Panc1 (cell line): ENCODE measurements at places on chromosomes 5 and 9. TPM values are rescaled to one million over a fixed set of nuclear protein-coding genes. Genes with fewer than 3 reads are reported as not detected.

- DNase-seq = peak; percentile 13
Measured at GRCh38 chr9:107283623-107284616, 841 bp downstream of the RAD23B start.

DNA sequence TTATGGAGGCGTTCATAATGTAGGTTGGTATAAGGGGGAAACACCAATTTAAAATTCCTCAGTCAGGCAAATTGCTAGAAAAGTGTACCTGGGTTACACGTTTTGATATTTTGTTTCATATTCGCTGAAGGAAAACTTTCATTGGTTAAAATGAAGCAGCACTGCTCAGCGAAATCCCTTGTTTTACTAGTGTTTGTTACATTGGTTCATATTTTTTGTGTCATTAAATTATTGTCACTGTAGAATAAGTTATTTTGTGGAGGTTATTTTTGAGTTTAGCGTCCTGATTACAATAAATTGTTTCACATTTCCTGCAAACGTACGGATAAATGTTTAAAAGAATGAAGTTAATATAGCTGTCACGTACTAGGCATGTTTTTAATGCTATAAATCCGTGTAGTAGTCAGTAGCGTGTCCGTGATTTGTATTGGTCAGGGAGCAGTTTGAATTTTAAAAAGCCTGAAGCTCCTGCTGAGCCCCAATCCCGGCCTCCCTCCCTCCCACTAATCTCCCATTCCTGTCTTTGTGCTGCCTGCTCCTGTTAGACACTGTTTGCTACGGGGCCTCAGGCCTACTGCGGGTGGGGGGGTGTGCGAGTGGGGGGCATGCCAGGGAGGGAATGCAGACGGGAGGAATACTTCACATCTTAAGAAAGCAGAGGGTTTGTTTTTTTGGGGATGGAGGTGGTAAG lies 2.0 kb downstream of the NIPBL start:
- DNase-seq = no peak

DNA sequence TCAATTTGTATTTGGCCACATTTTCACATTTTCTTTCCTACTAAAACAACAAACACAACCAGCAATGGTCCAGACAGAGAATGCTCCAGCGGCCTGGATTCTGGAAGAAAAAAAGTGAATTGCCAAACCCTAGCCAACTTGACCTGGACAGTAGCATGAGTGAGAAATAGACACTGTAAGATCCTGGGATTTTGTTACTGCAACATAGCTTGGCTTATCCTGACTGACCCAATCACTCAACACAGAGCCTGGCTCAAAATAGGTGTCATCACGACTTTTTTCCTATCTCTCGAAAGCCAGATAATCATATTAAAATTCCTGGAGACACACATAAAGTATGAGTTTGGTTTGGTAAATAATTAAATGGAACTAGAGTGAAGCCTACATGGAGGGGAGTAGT lies 25.4 kb upstream of the MVB12B start:
- no peak for DNase-seq

- no peak for DNase-seq
Measured at GRCh38 chr5:157086751-157087359, 22.0 kb downstream of the HAVCR2 start.

DNA sequence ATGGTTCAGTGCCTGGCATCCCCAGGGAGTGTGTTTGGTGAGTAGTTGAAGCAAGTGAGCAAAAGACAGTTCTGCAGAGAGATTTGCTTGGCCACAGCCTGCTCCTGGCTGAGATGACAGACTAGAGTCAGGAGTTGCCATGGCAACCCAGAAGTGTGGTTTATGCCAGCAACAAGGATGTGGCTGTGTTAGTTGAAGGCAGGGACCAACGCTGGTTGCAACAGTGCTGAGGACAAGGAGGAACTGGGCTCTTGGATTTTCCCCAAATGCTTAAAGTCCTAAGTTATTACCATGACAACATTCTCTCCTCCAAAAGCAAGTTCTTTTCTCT lies 2.7 kb downstream of the NXNL2 start:
- DNase-seq = no peak

- DNase-seq = no peak
Measured at GRCh38 chr5:116152169-116152568, 67.3 kb downstream of the COMMD10 start.

GRCh38 chr5:177195307-177195952 lies 61.9 kb downstream of the NSD1 start:
- no peak for DNase-seq

- no peak for DNase-seq
Measured at GRCh38 chr9:129916707-129917106, 81.4 kb downstream of the USP20 start.

DNA sequence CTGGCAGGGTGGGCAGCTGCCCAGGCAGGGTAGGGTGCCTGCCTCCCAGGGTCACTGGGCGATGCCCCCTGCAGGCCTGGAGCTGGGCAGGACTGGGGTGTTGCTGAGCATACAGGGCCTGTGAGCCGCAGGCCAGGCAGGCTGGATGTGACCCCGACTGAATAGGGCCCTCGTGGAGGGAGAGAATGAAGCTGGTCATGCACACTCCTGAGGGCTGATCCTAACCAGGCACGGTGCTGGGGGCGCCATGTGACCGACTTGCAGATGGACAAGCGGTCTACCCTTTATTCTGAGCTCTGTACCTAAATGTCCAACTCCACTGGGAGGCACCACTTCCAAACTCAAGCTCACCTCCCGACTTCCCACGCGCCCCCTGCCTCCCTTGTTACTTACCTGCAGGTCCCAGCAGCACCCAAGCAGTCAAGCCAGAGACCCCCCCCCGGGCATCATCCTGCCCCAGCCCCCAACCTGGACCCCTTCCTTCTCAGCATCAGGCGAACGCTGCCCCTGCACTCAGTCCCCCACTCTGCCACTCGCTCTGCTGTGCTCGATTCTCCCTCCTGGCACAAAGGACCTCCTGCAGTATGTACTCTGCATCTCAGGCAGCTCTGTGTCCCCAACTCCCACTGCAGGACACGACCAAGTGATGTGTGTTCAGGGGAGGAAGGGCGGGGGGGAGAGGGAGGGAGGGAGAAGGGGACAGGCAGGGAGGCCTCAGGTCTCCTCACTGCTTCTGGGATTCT lies 76.8 kb upstream of the PHYKPL start:
- no peak for DNase-seq

DNA sequence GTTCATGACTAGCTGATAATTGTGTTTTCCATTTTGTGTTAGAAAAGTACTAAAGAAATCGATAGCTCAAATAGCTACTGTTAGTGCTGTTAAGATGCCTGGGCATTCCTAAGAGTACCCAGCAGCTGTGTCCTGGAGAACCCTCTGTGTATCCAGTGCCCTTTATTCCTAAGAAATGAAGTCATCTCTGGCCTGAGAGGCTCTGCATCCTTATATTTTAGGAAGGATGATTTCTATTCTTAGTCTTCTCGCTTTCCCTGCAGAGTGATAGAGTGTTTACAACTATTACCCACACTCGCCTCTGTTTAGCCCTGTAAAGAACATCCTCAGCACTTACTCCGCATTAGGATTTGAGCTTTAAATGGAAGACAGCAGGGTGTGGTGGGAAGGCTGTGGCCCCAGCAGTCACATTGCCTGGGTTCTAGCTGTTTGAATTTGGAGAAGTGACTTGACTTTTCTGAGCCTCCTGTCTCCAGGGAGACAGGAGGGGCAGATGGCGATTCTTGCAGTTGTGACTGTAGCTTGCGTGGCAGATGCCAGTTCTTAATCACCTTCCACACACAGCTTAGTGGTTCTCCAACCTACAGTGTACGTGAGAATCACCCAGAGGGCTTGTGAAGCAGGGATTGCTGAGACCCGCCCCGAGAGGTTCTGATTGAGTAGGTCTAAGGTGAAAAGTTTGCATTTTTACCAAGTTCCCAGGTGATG lies 177.2 kb upstream of the PITX1 start:
- DNase-seq = no peak

DNA sequence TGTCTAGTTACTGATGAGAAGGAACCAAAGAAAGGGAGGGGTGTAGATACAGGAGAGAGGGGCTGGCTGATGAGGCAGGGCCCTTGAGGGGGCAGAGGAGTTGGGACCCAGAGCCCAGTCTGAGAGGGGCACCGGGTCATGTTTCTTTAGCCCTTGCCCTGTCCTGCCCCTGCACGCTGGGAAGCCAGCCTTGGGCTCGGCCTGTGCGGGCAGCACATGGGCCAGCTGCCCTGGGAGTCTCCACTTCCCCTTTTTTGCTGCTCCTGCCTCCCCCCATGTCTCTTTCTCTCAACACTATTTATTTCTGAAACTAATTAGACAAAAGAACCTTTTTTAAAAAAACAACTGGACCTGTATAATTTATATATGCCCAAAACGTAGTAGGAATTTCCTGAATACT lies 20.5 kb downstream of the MVB12B start:
- DNase-seq = no peak

DNA sequence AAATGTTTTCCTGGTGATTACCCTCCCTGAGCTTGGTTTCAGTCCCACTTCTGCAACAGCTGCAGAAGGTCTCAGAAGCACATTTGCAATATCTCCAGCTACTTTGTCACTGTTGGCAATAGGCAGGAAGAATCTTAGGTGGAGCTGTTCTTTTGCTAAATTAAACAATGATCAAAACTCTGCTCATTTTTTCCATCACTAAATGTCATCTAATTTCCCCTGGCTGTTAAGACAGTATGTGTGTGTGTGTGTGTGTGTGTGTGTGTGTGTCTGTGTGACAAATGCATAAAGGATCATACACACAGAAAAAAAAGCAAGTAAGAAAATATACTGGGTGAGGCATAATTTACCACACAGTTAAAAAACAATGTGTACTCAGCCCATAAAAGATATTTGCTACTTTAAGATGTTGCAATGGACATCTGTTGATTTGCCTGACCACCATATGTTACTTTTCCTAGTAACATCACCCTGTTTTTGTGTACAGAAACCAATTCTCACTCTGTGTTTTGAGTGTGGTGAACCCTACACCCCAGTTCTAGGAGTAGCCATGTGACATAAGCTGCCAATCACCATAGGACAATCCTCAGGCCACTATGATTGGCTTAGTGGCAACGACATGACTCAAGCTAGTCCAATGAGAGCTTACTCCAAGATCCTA lies 572.6 kb upstream of the CLINT1 start:
- DNase-seq = no peak

- DNase-seq = no peak
Measured at GRCh38 chr5:53481887-53482716, 1.7 kb downstream of the FST start.

GRCh38 chr5:68378204-68378820 lies 162.8 kb downstream of the PIK3R1 start:
- no peak for DNase-seq

DNA sequence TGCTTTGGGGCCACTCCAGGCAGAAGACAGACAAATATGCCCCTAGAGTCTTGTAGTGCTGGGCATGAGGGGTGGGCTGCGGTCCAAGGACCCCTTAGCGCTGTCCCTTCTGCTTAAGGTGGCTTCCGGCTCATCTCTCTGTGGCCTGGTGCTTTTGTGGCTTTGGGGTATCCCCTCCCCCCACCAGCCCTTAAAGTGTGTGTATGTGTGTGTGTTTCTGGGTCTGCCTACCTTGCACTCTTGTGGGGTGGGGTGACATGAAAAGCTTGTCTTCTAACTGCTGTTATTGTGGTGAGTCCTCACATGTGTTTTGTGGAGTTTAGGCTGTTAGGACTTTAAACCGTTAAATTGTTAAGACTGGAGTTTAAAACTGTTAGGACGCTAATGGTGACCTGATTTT lies 23.6 kb downstream of the MARCHF6 start:
- DNase-seq = no peak

DNA sequence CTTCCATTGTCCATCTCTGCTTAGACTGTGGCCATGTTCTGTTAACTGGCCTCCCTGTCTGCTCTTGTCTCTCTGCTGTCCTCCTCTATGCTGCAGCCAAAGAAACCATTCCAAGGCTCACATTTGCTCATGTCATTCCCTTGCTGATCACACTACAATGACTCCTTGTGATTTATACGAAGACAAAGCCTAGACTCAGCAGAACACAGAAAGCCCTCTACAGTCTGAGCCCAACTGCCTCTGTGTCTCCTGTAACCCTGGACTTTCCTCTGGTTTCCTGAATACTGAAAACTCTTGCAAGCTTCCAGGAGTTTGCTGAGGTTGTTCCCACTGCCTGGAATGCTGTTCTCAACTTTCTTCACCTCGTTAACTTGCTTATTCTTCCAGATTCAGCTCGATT lies 191.8 kb downstream of the TMEM38B start:
- DNase-seq = no peak

DNA sequence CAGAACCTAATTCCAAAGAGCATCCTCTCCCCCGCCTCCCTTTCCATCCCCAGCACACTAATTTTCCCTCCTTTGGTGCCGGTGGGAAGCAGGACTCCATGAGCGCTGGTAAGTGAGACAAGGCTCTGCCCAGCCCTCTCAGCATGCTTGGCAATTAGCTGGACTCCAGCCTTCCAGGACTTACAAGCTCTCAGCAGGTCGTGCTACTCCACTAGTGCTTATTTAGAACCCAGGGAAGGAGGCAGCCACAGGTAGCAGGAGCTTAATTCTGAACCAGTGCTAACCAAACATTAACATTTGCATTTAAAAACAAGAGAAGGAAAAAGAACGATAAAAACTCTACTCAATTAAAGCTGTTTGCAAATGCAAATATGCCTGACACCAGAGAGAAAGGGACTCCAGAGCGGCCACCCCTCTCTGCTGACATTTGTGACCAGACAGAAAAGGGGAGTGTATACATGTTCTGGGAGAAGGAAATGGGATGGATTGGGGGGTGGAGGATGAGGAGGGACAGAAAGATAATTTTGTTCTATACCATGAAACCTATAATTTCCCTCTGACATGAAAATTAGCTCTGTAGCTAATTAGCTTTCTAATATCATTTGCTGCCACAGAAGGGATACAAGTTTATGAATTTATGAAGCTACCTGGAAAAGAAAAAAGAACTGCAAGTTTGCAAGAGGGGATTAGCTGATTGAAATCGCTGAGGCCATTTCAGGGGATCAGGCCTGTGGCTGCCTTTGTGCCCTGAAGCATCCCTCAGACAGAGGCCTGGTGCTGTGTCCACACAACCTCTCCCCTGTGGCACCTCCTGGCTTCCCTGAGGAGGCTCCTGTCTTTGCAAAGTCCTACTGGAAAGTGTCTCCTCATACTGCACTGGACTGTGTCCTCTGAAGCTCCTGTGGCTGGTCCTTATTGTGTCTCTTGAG lies 266.3 kb downstream of the SEC61B start:
- no peak for DNase-seq

The CTXN3 gene
- total RNA-seq = not detected

The SUSD3 gene
- 5.0 TPM for total RNA-seq

The CYFIP2 gene
- total RNA-seq = 0.80 TPM

The ZDHHC11B gene
- total RNA-seq = 1.4 TPM

The PSMB7 gene
- 167 TPM for total RNA-seq

The GPR150 gene
- total RNA-seq = 0.54 TPM

The SDHA gene
- total RNA-seq = 171 TPM

The STOM gene
- total RNA-seq = 81.2 TPM

The GARIN3 gene
- total RNA-seq = not detected

The GLRX gene
- total RNA-seq = 5.8 TPM
